ENCODE measurements at places on chromosomes 16 and 17.

- DNase-seq: peak; percentile 71
These were observed 975 bp downstream of the CHD9 start for GRCh38 chr16:53055541-53056391.

DNA sequence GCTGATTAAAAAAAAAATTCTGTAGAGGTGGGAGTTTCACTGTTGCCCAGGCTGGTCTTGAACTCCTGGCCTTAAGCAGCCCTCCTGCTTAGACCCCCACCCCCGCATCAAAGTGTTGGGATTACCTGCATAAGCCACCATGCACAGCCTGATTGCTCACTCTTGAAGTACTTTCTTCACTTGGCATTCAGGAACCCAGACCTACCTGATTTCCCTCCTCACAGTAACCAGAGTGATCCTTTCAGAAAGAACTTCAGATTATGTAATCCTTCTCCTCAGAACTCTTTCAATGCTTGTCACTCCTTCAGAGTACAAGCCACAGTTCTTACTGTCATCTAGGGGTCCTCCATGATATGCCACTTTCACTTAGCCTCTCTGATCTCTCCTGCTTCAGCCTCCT, 1.4 kb downstream of the EFCAB13 start:
- DNase-seq: no peak

- no peak for DNase-seq
These were observed 5.2 kb upstream of the KCNH6 start for GRCh38 chr17:63517825-63518534.

GRCh38 chr17:62597920-62598319, 29.6 kb upstream of the MRC2 start:
- DNase-seq: no peak

DNA sequence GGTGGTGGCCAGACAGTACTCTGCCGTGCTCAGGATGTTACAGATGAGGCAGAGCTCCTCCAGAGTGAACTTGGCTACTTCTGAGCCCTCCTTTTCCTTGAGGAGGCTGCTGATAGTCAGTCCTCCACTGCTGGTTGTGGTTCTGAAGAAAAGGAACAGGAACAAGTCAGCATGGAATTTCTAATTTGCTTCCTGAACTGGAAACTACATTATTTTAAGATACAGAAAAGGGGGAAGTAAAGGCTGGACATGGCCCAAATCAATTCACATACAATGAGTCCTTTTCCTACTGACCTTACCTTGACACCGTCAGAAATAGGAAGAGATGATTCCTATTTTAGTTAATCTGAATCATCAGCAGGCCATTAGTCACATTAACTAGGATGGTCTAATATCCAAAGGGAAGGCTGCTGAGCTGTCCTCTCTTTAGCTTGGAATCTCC, 154.2 kb downstream of the VPS53 start:
- no peak for DNase-seq

DNA sequence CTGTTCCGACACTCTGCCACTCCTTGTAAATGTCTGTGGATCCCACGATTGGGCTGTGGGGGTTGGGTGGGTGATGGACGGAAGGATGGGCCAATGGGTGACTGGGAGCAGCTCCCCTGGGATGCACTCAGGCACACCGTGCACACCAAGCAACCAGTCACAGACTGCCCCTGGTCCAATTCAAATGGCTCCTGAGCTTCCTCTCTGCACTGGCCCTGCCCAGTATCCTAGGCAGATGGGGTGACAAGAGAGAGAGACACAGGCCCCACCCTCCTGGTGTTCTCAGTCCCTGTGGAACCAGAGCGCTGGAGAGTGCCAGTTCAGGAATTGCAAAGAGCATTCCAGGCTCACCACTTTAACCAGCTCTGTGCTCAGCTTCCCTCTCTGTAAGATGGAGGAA, 32.8 kb downstream of the BEAN1 start:
- no peak for DNase-seq

DNA sequence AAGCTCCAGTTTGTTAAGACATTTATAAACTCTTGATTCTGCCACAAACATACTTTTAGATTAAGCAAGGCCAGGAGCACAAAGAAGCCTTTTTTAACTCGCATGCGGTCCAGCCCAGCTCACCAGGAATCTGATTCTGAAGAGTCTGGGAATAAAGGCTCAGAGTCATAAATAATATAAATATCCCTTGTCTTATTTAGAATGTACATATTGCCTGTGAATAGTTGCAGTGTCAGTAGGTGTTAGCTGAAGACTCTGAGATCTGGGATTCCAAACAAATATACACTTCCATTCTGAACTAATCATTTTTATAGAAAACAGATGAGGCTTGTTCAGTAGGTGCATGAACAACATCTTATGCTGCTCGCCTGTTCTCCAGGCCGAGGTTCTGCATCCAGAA, 59.1 kb upstream of the ELAC2 start:
- DNase-seq: no peak

DNA sequence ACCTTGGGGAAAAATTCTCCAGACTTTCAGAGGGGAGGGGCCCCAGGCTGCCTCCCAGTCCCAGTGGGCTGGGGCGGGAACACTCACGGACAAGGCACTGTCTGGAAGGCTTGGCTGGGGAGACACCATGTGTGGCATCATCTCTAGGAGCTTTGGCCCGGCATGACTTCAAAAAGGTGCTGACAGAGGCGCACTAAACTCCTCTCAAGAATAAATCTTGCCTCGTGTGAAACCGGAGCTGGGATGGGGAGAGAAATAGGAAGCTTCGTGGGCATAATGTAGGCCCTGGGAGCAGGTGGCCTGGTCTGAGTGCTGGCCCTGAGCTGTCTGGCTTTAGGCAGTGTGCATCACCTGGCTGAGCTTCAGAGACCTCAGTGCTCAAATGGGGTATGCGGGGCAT, 5.7 kb downstream of the WSCD1 start:
- DNase-seq: no peak
